Stimulated activated CD4-positive, alpha-beta T cell treated with anti-CD3 and anti-CD28 coated beads, Interleukin-2, amount 100 ng/mL, for 48 hours (primary cell): ENCODE measurements at places on chromosomes 12 and 14.

- no peak for DNase-seq
Measured at GRCh38 chr14:58108717-58109116, 43.3 kb downstream of the ARMH4 start.

- no peak for DNase-seq
Measured at GRCh38 chr12:91400271-91400670, 217.7 kb upstream of the DCN start.

- DNase-seq: peak; percentile 0
Measured at GRCh38 chr12:118714051-118714460, 267.3 kb upstream of the SRRM4 start.

DNA sequence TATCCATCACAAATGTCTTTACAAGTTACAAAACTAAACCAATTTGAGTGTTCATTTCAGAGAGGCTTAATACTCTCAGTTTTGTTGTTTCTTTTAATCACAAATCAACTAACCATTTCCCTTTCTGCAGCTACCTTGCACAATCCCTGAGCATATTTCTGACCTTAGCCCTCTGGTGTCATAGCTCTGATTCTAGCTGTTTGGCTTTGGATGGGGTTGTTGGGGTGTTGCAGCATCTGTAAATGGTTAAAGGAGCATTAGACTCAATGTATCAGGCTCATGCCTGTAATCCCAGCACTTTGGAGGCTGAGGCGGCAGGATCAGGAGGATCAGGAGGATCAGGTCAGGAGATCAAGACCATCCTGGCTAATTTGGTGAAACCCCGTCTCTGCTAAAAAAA lies 461.4 kb downstream of the NRXN3 start:
- DNase-seq: no peak

DNA sequence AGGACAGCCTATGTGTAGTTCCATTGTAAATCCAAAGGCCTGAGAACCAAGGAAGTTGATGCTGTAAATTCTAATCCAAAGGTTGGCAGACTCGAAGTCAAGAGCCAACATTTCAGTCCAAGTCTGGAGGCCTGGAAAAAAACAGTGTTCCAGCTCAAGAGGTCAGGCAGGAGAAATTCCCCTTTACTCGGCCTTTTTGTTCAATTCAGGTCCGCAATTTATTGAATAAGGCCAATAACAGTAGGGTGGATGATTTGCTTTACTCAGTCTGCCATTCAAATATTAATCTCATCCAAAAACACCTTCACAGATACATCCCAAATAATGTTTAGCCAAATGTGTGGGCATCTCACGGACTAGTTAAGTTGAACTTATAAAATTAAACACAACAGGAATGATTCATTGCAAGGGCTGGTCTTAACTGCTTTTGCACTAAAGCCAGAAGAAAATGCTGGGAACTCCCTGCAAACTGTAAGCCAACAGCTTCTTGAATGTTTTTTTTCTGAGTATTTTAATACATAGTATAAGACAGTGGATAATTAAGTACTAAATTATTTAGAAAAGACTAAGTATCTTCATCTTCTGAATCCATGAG lies 197.4 kb upstream of the GARIN6 start:
- no peak for DNase-seq

DNA sequence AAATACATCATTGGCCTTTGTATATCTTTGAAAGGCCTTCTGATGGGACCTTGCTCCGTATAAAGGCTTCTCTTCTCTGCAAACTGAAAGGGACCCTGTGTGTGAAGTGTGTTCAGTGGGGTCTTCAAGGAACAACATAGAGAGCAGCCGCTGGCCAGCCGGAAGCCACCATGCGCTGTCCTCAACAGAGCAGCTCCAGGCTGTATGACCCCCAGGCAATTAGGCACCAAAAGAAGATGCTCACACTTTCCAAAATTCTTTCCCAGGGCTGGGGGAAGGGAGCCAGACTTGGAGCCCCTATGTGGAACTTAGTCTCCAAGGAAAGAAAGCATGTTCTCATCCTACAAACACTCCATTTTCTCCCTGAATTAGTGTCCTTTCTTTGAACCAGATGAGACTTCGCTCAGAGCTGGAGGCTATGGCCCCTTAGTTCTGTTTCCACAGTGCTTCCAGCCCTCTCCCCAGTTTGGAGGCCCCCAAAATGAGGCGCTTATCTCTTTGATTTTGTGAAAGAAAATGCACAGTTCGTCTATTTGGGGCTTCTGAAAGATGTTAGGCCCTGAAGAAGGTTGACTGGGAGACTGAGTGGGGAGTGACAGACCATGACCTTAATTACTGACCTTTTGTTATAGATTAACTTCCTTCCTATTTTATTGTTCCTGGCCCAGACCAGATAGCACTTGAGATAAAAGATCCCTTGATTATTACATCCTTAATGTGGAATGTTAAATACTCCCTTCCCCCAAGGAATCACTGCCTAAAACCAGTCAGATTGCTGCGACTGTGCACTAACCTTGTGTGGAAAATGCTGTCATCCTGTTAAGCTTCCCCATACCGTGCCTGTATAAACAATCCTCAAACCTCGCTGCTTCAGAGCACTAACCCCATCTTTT lies 128.3 kb upstream of the FGD4 start:
- no peak for DNase-seq

DNA sequence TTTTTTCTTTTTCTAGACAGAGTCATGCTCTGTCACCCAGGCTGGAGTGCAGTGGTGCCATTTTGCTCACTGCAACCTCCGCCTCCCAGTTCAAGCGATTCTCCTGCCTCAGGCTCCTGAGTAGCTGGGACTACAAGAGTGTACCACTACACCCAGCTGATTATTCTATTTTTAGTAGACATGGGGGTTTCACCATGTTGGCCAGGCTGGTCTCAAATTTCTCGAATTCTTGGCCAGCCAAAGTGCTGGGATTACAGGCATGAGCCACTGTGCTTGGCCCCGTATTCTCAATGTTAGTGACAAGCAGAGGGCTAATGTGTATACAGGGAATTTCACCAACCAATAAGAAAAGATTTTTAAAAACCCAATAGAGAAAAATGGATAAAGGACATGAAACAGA lies 8.4 kb downstream of the PLBD2 start:
- no peak for DNase-seq

DNA sequence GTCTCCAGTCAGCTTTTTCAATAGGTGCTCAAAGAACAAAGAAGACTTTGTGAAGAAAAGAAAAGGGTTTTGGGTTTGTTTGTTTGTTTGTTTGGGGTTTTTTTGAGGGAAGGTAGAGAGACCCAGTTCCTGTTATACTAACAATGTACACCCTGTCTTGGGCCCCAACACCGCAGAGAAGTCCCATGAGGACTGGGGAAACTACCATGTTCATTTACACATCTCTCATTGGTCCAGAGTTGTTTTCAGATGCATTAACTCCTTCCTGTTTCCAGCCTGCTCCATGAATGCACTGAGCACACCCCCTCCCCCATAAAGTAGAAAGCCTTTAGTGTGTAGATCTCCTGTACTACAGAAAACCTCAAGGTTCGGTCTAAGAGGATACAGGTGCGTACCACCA lies 51.1 kb upstream of the SLC8A3 start:
- DNase-seq: no peak
